ENCODE measurements at places on chromosomes 3 and 15. TPM values are rescaled to one million over a fixed set of nuclear protein-coding genes. Genes with fewer than 3 reads are reported as not detected.

GRCh38 chr3:17852217-17852616 is 109.8 kb upstream of the TBC1D5 start:
- no peaks in the 10 kb centered on the region for H3K27me3 ChIP-seq
- no peaks in the 10 kb centered on the region for H3K4me1 ChIP-seq
- no peak overlapping the region for H3K4me3 ChIP-seq
- no peaks in the 10 kb centered on the region for H3K36me3 ChIP-seq

GRCh38 chr15:80904998-80905397 is 84.6 kb downstream of the MESD start:
- no peak for DNase-seq
- no peaks in the 10 kb centered on the region for H3K36me3 ChIP-seq
- H3K4me3 ChIP-seq, result no peak overlapping the region
- no peak overlapping the region for H3K27ac ChIP-seq
- no peaks in the 10 kb centered on the region for H3K4me1 ChIP-seq

- no peaks in the 10 kb centered on the region for H3K27me3 ChIP-seq
- no peak overlapping the region for H3K4me3 ChIP-seq
- no peaks in the 10 kb centered on the region for H3K4me1 ChIP-seq
- DNase-seq, result no peak
- H3K36me3 ChIP-seq, result peaks cover 3% of the 10 kb centered on the region
Observed at GRCh38 chr15:63067306-63067705, 24.8 kb downstream of the TPM1 start.

- no peaks in the 10 kb centered on the region for H3K36me3 ChIP-seq
- DNase-seq, result no peak
- no peaks in the 10 kb centered on the region for H3K4me1 ChIP-seq
- no peak overlapping the region for H3K27ac ChIP-seq
- H3K27me3 ChIP-seq, result no peaks in the 10 kb centered on the region
- no peak overlapping the region for H3K4me3 ChIP-seq
Observed at GRCh38 chr3:54837964-54838363, 89.9 kb downstream of the LRTM1 start.

DNA sequence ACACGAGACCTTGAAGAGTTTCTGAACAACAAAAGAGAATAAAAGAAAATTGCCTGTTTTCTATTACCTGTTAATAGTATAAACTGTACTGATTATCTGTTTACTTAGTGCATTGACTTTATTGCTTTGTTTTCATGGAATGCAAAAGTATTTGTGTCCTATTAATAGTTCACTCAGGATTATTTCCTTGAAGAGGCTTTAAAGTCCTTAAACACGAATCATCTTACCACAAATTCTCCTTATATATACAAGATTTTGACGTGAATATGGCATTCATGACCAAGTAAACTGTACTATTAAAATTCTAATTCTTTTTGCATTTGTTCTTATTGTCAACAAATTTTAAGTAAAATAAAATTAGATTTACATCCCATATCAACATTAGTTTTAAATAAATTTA is 513.0 kb downstream of the NTRK3 start:
- DNase-seq, result no peak
- H3K27me3 ChIP-seq, result no peaks in the 10 kb centered on the region
- no peaks in the 10 kb centered on the region for H3K36me3 ChIP-seq
- H3K4me3 ChIP-seq, result no peak overlapping the region
- H3K27ac ChIP-seq, result no peak overlapping the region

- no peaks in the 10 kb centered on the region for H3K4me1 ChIP-seq
- H3K27ac ChIP-seq, result no peak overlapping the region
- no peak overlapping the region for H3K4me3 ChIP-seq
Observed at GRCh38 chr15:48794697-48795134, 16.2 kb downstream of the CEP152 start.

DNA sequence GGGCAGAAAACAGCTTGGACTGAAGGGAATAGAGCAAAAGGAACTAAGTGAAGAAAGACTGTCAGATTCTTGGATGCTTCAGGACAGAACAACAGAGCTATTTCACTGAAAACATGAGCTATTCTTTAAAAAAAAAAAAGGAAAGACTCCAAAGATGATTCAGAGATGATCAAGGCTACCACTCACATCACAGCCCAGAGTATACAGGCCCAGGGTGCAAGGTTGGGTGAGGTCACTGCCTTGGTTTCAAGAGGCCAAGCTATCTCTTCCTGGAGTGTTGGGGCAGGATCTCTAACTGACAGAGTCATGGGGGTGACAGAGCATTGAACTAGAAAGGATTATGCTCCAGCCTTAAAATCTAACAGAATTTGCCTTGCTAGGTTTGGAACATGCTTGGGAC is 118.1 kb downstream of the AGBL1 start:
- H3K4me3 ChIP-seq, result no peak overlapping the region
- DNase-seq, result no peak
- no peaks in the 10 kb centered on the region for H3K4me1 ChIP-seq
- no peak overlapping the region for H3K27ac ChIP-seq
- H3K36me3 ChIP-seq, result no peaks in the 10 kb centered on the region
- H3K27me3 ChIP-seq, result no peaks in the 10 kb centered on the region

WDR72 gene
- not detected for polyA plus RNA-seq

GRCh38 chr3:175397372-175397771 is 538.2 kb downstream of the NAALADL2 start:
- H3K27ac ChIP-seq, result no peak overlapping the region
- no peak overlapping the region for H3K4me3 ChIP-seq
- no peak for DNase-seq
- H3K27me3 ChIP-seq, result no peaks in the 10 kb centered on the region
- H3K4me1 ChIP-seq, result no peaks in the 10 kb centered on the region
- no peaks in the 10 kb centered on the region for H3K36me3 ChIP-seq

PLA2G4B gene
- polyA plus RNA-seq, result 2.3 TPM

GRCh38 chr3:31265646-31266428 is 266.9 kb upstream of the STT3B start:
- no peak overlapping the region for H3K27ac ChIP-seq
- no peak for DNase-seq
- H3K4me3 ChIP-seq, result no peak overlapping the region

DNA sequence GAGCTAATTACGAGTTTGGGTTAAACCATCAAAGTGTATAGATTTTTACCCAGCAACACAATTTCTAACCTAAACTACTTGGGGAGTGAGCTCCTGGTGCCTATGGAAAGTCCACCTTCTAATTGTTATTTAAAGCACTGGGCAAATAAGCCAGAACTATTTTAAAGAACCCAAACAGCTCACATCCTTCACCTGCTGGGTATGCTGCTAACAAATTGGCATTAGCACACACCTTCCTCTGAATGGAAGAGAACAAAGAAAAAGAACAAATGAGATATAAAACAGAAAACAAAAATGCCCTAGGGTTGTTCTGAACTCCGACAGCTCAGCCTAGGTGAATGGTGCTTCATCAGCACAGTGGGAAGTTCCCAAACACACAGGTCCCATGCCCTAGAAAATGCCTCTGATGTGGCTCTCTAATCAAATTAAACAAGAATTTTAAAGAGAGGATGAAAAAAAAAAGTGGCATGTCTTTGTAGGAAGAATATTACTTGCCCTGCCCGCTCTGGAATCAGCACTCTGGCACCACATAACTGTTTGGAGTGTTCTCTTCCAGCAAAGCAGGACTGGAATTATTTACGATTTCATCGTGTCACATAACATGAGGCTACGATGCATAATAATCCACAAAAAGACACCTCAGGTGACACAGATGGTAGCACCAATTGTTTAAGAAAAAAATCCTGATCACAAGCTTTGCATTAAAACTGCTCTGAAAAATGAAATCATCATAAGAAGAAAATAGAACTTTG is 334.4 kb downstream of the GBE1 start:
- H3K36me3 ChIP-seq, result no peaks in the 10 kb centered on the region
- DNase-seq, result no peak
- H3K4me1 ChIP-seq, result no peaks in the 10 kb centered on the region
- H3K27ac ChIP-seq, result no peak overlapping the region
- H3K27me3 ChIP-seq, result no peaks in the 10 kb centered on the region

GRCh38 chr3:148880681-148881080 is 15.6 kb downstream of the CPA3 start:
- no peak overlapping the region for H3K4me3 ChIP-seq
- no peaks in the 10 kb centered on the region for H3K36me3 ChIP-seq
- no peak for DNase-seq
- no peak overlapping the region for H3K27ac ChIP-seq
- no peaks in the 10 kb centered on the region for H3K27me3 ChIP-seq

ARPIN gene
- polyA plus RNA-seq, result not detected

ECE2 gene
- not detected for polyA plus RNA-seq

SLC22A14 gene
- not detected for polyA plus RNA-seq

PTX3 gene
- 0.21 TPM for polyA plus RNA-seq

- no peaks in the 10 kb centered on the region for H3K36me3 ChIP-seq
- DNase-seq, result no peak
- no peak overlapping the region for H3K4me3 ChIP-seq
- H3K27ac ChIP-seq, result no peak overlapping the region
- no peaks in the 10 kb centered on the region for H3K4me1 ChIP-seq
Observed at GRCh38 chr3:23819599-23820360, 14.0 kb downstream of the UBE2E1 start.

DNA sequence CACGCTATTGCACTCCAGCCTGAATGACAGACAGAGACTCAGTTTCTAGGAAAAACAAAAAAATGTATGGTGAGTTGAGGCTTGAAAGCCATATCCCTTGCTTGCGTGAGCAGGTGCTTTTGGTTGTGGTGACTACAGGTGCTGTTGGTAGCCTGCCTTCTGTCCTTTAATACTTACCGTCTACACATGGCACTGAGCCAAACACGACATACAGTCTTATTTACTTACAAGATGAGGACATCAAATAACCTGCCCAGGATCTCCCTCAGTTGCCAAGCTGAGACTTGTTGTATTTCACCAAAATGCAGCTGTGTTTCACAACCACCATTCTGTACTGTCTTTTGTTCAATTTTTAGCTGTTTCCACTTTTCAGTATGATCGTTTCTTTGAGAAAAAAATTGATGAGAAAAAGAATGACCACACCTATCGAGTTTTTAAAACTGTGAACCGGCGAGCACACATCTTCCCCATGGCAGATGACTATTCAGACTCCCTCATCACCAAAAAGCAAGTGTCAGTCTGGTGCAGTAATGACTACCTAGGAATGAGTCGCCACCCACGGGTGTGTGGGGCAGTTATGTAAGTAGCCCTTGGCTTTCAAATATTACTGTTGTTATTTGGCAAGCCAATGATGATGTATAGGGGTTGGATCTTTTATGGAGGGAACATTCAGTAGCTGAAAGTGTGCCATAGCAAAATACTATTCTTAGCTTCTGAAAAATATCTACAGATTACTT is 6.5 kb downstream of the ALAS1 start:
- no peak for DNase-seq
- peaks cover 23% of the 10 kb centered on the region for H3K36me3 ChIP-seq
- H3K27me3 ChIP-seq, result no peaks in the 10 kb centered on the region

- H3K36me3 ChIP-seq, result no peaks in the 10 kb centered on the region
- no peak overlapping the region for H3K4me3 ChIP-seq
- no peaks in the 10 kb centered on the region for H3K27me3 ChIP-seq
- H3K27ac ChIP-seq, result no peak overlapping the region
- H3K4me1 ChIP-seq, result peaks cover 5% of the 10 kb centered on the region
- no peak for DNase-seq
Observed at GRCh38 chr15:42732095-42732827, 4.7 kb downstream of the CDAN1 start.

DNA sequence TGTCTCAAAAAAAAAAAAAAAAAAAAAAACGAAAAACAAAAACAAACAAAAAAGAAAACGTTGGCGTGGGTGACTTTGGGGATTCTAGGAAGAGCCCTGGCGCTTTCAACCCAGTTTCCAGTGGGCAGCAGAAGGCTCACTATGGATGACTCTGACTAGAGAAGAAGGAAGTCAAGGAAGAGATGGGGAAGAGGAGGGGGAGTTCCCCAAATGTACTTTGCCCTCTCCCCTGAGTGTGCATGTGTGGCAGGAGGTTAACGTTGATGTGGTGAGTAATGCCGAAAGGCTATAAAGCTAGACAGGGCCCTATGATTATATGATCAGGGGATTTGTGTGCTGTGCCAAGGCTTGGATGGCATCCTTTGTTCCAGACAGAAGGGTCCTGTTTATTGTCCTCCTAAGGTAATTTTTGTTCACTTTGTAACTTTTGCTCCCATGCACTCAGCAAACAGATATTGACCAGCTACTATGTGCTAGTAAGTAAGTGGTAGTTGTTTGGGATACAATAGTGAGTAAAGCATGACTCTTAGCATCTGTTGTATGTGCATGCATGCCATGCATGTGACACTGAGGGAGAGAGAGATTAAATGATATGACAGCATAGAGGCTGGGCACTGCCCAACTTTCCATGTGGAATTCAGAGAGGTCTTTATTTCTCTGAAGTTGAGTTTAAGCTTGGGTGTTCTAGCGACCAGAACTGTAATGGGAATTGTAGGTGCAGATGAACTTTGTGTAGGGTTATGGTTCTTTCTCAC is 750 bp upstream of the HHLA2 start:
- no peaks in the 10 kb centered on the region for H3K36me3 ChIP-seq
- DNase-seq, result no peak
- H3K4me3 ChIP-seq, result no peak overlapping the region
- H3K4me1 ChIP-seq, result peaks cover 19% of the 10 kb centered on the region
- no peak overlapping the region for H3K27ac ChIP-seq

GRCh38 chr3:178823150-178823549 is 248.5 kb downstream of the ZMAT3 start:
- H3K36me3 ChIP-seq, result no peaks in the 10 kb centered on the region
- H3K27ac ChIP-seq, result no peak overlapping the region
- no peaks in the 10 kb centered on the region for H3K4me1 ChIP-seq
- no peaks in the 10 kb centered on the region for H3K27me3 ChIP-seq
- H3K4me3 ChIP-seq, result no peak overlapping the region

DNA sequence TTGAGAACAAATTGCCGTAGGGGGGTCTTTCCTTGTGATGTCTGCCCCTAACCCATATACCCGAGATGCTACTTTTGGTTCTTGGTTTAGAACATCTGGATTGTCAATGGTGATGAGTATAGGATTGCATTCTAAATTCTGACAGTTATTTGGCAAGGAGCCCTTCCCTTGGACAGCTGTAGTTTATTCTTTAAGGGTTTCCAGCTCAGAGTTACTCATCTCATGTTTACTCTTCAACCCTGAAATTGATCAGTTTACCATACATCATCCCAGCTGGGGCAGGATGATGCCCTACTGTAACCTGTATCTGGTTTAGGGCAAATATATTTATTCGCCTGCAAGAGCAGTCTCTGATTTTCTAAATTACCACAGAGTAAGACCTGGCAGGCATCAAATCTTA is 85.7 kb upstream of the XCR1 start:
- H3K4me3 ChIP-seq, result no peak overlapping the region
- H3K27ac ChIP-seq, result no peak overlapping the region
- H3K36me3 ChIP-seq, result no peaks in the 10 kb centered on the region
- peaks cover 9% of the 10 kb centered on the region for H3K4me1 ChIP-seq
- H3K27me3 ChIP-seq, result no peaks in the 10 kb centered on the region
- DNase-seq, result no peak

GRCh38 chr3:30476368-30477084 is 129.9 kb upstream of the TGFBR2 start:
- peaks cover 17% of the 10 kb centered on the region for H3K4me1 ChIP-seq
- DNase-seq, result no peak
- no peak overlapping the region for H3K27ac ChIP-seq

C3orf20 gene
- polyA plus RNA-seq, result not detected

Measured in naive thymus-derived CD4-positive, alpha-beta T cell (primary cell).